ENCODE measurements at places on chromosomes 6 and 20. TPM values are rescaled to one million over a fixed set of nuclear protein-coding genes. Genes with fewer than 3 reads are reported as not detected.

GRCh38 chr6:29656798-29657197 is at the start of gene MOG:
Gene MOG (plus strand): TSS chr6:29657092. CDS start chr6:29657210, 118 bp downstream.
- DNase-seq: no peak

DNA sequence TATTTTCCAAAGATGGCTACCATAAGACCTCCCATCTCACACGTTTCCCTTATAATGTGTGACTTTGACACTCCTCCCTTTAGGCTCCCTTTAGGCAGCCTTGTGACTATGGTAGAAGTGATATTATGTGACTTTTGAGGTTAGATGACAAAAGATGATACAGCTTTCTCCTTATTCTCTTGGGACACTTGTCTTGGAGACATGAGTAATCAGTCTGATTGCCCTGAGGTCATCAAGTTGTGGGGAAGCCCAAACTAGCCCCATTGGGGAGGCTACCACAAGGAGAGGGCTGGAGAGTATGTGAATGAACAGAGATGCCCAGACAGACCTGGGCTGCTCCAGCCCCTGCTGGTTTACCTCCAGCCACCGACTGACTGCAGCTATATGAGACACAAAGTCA is 10.6 kb upstream of the DLK2 start:
- DNase-seq: no peak

GRCh38 chr6:10136636-10137035 is 278.2 kb downstream of the TFAP2A start:
- DNase-seq: no peak

DNA sequence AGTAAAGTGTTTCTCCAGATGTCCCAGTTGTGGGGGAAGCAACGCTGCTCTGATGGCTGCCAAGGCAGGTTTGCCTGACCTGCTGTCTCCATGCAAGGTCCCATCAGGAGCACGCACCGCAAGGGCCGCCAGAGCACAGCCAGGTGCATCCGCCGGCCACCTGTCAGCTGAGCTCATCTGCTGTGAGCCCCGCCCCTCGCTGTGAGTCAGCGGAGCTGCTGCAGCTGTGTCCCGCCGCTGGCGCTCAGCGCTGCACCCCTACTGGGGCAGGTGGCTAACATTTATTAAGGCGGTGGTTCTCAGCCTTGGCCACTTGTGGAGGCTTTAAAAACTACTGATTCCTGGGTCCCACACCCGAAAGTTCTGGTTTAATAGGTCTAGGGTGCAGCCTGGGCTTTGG is 225.7 kb downstream of the UST start:
- peak; percentile 66 for DNase-seq

Gene CALHM4
- total RNA-seq: not detected

Gene DSE
- 82.7 TPM for total RNA-seq

Gene BRPF3
- total RNA-seq: 36.6 TPM

Data from sciatic nerve (tissue), 2 donors.